NCI-H2227 treated with DMSO at 0.1 percent for 48 hours (cell line): ENCODE measurements at places on chromosomes 1 and 21.

GRCh38 chr1:98053471-98054366, 132.9 kb upstream of the DPYD start:
- peak; percentile 88 for DNase-seq

DNA sequence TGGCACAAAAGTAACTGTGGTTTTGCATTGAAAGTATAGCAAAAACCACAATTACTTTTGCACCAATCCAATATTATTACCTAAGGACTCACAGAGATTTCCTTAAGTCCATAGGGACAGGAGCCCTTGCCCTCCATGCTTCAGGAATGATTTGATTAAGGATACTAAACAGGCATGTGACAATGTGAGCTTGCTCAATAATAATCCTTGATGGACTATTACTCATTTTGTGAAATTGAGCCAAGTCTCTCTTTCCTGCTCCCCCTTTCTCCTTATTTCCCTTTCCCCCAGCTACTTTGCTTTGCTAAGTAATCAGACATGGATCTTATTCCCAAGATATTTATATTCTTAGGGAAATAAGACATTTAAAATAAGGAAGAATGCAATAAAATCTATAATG, 21.6 kb upstream of the RGL1 start:
- DNase-seq = no peak

DNA sequence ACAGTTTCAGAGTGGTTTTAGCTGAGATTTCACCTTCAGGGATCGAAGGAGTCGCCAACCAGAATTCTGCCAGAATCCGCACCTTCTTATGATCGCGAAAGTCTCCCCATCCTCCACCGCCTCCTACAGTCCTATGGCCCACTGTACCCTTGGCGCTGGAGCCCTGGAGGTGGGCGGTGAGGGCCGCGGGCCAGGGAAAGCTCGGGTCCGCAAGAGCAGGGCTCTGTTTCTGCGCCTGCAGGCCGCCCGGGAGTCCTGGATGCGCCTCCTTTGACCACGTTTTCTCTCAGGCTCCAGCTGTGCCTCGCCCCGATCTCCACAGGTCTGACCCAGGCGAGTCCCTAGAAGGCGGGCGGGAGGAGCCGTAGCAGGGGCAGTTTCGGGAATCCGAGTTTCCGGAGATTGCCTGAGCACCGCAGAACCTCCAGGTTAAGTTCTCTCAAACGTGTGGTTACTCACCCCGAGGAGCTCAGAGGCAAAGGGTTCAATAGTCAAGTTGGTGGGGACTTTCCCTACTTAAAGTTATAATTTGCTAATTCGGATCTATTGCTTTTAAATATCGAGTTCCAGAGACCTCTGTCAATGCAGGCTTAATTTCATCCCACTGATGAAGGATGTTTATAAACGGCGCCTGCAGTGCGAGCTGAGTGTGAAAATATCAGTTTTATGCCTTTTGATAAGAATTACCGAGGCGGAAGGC, 3.2 kb upstream of the LHX8 start:
- DNase-seq = no peak

GRCh38 chr1:22651941-22652856, 837 bp upstream of the C1QB start:
- DNase-seq = peak; percentile 11

DNA sequence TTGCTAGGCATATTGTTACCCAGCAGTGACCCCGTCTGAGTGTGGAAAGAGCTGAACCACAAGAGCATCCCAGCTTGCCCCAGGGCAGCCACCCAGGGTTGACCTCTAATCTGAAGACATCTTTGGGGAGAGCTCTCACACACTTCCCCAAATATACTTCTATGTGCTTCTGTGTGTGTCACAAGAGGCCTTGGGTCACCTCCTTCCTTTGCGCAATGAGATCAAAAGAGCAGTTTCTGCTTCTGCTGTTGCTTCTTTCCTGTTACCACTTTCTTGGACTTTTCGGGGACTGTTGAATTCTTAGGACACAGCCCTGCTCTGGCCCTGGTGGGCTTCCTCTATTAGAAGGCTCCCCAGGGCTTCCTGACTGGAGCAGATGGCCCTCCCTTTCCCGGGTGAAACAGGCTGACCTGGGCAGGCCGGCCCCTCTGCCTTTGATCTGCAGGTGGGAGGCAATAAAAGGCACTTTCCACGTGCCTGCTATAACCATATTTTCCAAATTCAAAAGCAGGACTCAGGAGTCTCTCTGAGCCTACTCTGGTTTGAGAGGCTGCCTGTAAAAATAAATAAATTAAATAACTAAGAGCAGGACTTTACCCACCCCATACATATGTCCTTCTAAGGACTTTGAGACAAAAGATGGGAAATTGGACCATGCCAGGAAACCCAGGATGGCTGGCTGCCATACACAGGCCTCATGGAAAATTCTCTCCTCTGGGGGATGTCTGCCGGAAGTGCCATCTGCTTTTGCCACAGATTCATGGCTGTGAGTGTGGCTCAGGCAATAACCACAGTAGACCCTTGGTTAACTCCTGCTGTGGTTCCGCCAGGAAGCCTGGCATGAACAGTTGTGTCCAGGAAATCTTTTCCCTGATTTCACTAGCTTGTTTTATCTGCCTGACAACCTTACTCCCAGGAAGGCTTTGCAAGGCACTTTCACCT, 28.3 kb upstream of the RCSD1 start:
- DNase-seq = no peak

- DNase-seq = no peak
Observed at GRCh38 chr1:241140670-241141069, 216.3 kb downstream of the RGS7 start.

GRCh38 chr21:14438211-14438610, 55.3 kb upstream of the HSPA13 start:
- DNase-seq = no peak

DNA sequence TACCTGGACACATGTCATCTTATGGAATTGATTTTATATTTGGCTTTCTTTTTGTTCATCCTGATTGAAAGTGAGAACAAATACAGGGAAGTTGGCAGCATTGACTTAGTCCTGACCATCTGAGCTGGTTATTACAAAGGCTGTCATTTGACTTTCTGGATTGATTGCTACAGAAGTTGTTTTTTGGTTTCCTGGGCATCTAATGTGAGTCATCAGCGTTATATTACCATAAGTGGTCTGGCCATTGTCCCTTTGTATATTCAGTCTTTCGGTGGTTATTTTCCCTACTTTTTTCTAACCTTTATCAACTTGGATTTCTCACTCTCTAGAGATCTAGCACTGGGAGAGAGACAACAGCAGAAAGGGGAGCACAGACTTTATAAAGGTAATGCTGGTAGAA, 1646.5 kb downstream of the MRPL39 start:
- DNase-seq = no peak

DNA sequence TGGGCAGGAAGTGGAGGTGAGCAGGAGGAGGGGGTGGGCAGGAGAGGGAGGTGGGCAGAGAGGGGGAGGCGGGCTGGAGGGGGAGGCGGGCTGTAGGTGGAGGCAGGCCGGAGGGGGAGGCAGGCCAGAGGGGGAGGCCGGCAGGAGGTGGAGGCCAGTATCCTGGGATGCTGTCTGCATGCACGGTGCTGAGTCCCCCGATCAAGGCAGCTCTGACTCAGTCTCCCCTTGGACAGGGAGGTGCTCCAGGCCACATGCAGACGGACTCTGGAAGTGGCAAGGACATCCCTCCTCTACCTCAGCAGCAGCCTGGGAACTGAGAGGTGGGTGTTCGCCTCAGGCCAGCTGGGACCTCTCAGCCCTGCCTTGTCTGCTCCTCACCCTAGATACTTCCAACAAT, 9.9 kb downstream of the IKBKE start:
- DNase-seq = no peak
